ENCODE measurements at places on chromosomes 3 and 15.

- DNase-seq = no peak
These were observed 167.4 kb downstream of the NTRK3 start for GRCh38 chr15:88089024-88089620.

DNA sequence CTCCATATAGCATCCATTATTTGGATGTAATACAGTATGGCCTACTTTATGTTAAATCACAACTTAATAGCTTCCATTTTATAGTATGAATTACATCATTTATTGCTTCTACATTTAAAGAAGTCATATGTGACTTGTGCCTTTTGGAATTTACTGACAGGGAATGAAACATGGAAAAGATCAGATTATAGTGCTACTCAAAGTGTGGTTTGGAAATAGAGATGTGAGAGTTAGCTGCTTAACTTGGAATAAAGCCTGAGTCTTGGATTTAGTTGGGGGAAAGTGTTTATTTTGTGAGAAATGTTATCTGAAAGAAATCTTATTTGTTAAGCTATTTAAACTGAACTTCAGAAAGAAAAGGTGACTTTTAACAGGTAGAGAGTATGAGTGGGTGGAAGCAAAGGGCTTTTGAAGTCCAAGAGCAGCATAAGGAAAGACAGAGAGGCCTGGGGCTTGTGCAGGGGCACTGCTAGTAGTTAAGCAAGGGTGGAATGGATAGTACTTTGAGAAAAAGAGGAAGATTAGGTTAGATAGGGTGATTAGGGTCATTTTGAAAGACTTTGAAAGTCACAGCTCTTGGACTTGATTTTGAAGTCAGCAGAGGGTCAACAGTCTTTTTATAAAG is 60.5 kb downstream of the SLMAP start:
- DNase-seq = no peak

- DNase-seq = no peak
These were observed 856.2 kb downstream of the TUSC7 start for GRCh38 chr3:117565777-117566176.

DNA sequence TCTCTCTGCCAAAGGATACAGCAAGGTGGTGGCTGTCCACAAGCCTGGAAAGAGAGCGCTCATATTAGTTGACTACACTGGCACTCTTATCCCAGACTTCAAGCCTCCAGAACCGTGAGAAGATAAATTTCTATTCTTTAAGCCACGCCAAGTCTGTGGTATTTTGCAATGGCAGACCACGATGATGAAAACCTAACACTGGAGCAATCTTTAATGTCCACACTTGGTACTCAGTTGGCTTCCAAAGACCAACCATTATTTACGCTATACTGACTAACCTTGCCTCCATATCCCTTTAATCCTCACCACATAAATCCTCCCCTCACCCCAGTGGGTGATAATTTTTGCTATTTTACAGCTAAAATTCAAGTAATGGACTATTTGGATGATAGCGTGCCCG is 16.9 kb upstream of the LACTB start:
- no peak for DNase-seq

GRCh38 chr3:174466471-174467054 is 392.6 kb upstream of the NAALADL2 start:
- no peak for DNase-seq

DNA sequence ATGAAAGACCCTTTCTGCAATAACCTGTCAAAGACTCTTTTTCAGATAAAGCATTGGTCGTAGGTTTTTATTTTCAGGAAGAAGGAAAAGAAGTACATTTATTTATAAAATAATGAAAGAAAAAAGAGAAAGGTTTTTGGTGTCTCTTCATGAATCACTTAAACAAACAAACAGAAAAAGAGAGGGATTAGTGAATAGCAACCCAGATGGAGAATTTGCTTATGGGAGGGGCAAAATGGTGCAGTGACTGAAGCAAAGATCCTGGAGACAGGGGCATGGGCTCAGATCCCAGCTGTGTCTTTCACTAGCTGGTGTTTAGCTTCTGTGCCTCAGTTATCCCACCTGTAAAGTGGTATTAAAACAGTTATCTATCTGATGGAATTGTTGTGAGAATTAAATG is 78.6 kb upstream of the PFN2 start:
- no peak for DNase-seq

DNA sequence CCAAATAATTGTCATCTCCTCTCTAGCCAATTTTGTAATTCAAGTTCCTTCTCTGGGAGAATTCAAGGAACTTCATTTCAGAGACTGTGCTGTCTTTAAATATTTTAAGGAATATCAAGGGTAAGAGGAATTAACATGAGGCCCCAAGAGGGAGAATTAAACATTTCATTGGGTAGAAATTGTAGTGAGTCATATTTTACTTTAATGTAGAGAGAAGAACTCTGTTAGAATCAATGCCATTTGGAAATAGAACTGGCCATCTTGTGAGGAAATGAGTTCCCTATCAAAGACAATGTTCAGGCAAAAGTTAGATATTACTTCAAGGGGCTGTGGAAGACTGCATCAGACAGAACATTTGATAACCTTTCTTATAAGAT is 43.5 kb upstream of the TP63 start:
- DNase-seq = no peak

GRCh38 chr3:115627180-115628074 is 4.1 kb downstream of the GAP43 start:
- DNase-seq = no peak

GRCh38 chr3:127644641-127645370 is 15.8 kb downstream of the PODXL2 start:
- DNase-seq = no peak

GRCh38 chr15:92346063-92346462 is 47.6 kb upstream of the ST8SIA2 start:
- no peak for DNase-seq

DNA sequence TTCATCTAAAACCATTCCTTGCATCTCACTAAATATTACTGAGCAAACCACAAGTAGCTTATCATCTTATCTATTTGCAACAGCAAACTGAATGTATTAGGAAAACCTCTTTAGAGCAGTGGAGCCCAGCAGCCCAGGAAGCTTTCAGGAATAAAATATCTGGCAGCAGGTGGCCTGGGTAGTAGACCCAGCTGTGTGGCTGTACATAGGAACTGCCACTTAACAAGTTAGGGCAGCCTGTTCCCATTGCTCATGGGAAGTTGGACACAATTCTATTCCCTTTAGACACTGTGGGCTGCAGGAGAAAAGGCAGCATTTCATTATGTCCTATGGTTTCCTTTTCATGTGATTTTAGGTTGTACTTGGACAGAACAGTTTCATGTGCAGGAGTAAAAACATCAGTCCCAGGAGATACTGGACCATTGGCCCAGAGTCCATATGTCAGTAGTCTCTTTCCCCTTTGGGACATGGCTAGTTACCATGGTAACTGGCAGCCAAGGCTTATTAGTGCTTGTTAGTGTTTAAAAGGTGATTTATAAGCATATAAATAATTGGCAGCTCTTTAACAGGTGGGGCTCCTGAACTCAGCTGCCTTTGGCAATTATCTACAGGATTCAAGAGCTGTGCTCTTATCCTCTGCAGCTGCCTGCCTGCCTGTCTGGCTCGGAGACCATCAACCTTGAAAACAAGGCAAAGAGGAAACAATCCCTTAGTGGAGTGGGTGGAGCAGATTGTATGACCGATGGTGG is 28.9 kb upstream of the LSAMP start:
- DNase-seq = no peak

GRCh38 chr15:75051191-75051608 is 27.8 kb downstream of the PPCDC start:
- no peak for DNase-seq

DNA sequence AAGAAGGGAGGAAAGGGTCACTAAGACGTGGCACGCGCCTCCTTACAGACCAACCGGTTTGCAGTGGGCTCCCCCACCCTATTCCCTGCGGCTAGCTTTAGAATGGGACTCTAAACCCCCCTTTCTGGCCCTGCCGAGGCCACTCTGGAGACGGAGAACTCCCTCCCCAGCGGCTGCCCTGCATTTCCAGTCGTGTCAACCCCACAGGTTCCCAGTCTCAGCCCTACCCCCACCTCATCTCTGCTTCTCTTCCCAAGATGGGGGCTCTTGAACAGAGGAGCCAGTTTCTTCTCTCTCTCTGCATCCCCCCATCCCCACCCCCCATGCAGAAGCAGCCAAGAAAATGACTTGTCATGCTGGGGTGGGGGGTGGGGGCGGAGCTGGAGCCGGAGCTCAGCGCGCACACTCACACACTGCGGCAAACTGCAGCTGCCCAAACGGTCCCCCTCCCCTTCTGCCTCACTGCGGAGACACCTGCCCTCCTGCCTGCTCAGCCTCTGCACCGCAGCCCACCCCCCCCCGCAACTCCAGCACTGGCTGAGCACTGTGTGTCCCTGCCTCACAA is 871 bp downstream of the MAP1A start:
- DNase-seq = no peak

DNA sequence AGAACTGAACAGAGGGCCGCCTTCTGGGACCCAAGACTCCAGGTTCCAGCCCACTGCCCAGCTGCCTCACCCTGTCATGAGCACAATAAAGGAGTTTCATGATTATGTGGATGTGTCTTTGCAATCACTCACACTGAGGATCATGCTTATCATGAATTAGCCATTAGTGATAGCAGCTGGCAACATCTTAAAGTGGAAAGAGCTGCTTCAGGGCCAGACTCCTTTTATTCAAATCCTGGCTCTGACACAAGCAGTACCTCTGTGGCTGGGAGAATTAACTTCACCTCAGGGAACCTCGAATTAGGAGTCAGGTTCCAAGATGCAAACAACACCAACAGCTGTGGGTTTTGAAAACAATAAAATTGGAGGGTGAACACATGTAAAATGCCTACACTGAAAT is 6.6 kb upstream of the SCAP start:
- no peak for DNase-seq

GRCh38 chr3:28077572-28077971 is 163.8 kb upstream of the CMC1 start:
- DNase-seq = no peak

DNA sequence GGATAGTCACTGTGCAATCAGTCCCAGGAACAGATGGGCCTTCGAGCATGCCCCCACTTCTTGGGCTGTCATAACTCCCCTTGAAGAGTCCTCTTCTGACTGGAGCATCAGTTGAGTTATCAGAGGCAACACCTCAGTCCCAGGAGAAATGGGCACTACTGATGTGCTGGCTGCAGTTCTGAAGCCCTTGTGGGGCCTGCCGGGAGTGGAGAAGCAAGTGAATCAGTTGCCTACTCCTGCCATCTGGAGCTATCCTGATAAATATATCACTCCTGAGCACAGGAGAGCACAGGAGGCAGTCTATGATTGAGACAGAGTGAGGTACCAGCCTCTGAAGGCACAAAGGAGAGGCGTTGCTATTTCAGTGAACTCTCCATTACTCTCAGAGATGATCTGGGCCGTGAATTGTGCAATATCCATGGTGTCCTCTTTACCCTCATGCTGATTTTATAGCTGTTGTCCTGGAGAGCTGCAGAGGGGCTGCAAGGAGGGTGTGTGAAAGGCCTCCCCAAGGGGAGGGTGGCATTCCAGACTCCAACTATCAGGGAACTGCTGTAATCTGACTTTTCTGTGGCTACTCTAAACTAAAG is 344.2 kb upstream of the ROPN1 start:
- no peak for DNase-seq

- no peak for DNase-seq
These were observed 102.6 kb upstream of the SLC6A6 start for GRCh38 chr3:14299767-14300166.

DNA sequence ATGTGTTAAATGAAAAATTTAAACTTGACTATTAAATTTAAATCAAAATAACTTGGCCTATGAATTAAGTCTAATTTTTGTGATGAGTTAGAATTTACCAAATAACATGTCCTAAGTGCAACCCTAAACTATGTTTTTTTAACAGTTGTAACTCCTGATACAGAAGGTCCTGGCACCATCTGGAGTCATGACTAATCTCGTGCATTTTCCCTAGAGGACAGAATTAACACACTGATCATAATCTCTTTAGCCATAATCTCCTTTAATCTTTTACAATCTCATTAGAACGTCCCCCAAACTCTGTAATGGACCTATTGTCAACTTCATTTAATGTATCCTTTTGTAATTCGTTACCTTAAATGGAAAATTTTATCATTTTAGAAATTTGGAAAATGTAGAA is 100.6 kb downstream of the SUCNR1 start:
- no peak for DNase-seq

DNA sequence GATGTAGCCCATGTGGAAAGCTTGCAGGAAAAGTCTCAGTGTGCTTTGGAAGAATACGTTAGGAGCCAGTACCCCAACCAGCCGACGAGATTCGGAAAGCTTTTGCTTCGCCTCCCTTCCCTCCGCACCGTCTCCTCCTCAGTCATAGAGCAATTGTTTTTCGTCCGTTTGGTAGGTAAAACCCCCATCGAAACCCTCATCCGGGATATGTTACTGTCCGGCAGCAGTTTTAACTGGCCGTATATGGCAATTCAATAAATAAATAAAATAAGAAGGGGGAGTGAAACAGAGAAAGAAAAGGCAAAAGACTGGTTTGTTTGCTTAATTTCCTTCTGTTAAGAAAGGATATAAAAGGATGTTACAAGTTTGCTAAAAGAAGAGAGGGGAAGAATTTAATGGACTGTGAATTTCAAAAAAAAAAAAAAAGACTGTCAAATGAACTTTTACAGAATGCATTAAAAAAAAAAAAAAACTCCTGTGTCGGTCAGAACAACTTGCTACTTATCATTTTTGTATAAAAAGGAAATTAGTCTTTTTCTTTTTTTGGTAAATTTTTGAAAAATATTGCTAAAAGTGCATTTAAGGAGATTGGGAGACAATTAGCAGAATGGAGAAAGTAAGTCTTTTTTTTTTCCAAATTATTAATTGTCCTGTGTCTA is 7.0 kb downstream of the NR2F2 start:
- DNase-seq = no peak

- no peak for DNase-seq
These were observed 997.8 kb upstream of the CFAP20DC start for GRCh38 chr3:60047426-60048200.

DNA sequence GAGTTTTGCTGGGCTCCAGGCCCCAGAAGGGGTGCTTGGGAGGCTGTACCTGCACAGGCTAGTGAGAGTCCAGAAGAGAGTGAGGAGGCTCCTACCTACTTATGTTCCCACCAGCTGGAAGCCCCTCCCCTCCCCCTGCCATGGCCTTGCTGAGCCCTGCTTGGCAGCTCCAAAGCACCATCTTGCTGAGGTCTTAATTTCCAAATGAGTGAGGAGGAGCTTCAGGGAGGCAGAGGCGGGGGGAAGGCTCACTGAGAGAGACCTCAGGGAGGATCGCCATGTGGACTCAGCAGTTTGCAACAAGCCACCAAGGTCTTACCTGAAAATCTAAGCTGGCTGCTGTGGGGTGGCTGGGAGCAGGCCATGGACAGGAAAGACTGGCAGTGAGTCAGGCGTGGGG is 8.7 kb upstream of the CACNA2D2 start:
- no peak for DNase-seq

GRCh38 chr3:141306276-141306675 is 62.0 kb upstream of the ZBTB38 start:
- no peak for DNase-seq

DNA sequence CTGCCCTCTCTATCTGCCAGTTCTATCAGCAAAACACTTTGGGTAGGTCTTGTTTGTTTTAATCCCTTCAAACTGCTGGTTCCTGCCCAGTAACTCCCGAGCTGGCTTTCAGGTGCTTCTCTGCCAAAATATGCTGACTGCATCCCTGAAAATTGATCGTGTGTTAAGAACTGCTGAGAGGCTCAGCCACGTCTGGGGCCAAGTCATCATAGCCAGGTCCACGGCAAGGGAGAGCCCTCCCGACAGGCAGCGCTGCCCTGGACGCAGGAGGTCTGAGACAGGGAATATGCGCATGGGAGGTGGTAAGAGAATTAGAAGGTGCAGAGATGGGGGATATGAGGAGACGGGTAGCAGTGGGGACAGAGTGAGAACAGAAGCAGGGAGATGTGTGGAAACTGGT is 179.7 kb upstream of the TOPAZ1 start:
- DNase-seq = no peak

Data from stimulated activated CD8-positive, alpha-beta memory T cell treated with anti-CD3 and anti-CD28 coated beads, Interleukin-15, amount 100 ng/mL, for 1 hour (primary cell).